ENCODE measurements at places on chromosomes 2 and 18. TPM values are rescaled to one million over a fixed set of nuclear protein-coding genes. Genes with fewer than 3 reads are reported as not detected.

Gene ZAP70
- not detected for total RNA-seq

Gene PPP1R1C
- not detected for total RNA-seq

Gene ST8SIA3
- total RNA-seq = 0.08 TPM

Gene ALPG
- not detected for total RNA-seq

Gene CHRND
- not detected for total RNA-seq

Gene SERPINB7
- 0.27 TPM for total RNA-seq

Gene POTEC
- total RNA-seq = not detected

Gene DSG2
- total RNA-seq = 5.6 TPM
